ENCODE measurements at places on chromosomes 7 and 10.

DNA sequence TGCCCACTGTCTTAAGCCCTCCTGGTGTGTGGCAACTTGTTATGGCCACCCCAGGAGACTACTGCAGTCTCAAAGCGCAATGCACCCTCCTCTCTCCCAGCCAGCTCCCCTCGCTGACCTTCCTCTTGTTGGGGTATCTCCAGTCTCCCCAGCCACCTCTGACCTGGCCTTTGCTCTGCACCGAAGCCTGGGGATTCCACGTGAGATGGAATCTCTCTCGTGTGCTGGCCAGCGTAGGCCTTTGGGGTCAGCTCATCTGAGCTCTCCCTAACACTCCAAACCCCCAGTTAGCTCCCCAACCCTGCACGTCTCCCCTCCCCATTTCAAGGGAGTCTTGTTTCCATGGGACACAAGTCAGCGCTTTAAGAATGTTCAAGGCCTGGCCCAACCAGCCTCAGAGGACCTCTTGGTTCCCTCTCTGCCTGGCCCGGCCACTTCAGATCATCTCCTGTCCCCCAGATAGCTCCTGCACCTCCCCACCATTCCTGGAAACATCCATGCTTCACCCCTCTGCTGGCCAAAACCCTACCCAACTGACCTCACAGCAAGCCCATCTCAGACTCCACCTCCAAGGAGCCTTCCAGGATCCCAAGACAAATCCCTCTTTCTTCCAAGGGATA lies 11.2 kb downstream of the ITPRIP start:
- no peak for DNase-seq

DNA sequence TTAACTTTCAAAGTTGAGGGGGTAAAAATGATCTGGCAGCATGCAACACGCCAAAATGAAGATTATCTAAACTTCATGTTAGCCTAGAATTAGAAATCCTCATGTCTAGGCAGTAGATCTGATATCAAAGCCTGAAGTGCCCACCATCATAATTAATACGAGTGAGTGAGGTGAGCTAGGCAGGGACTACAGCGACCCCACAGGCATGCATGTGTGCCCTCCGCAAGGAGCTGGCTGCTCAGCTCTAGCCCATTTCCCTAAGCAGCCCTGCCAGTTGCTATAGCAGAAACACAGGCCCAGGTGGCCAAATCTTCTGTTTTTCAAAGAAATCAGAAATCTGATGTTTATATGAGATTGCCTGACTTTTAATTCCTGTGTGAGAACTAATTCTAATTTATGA lies 93.1 kb upstream of the IFRD1 start:
- DNase-seq: no peak

- no peak for DNase-seq
These were observed 28.4 kb downstream of the CDK6 start for GRCh38 chr7:92808006-92808405.

GRCh38 chr10:51718804-51719291 lies 19.5 kb upstream of the CSTF2T start:
- DNase-seq: no peak

GRCh38 chr10:101014230-101014884 lies 14.7 kb downstream of the LZTS2 start:
- peak; percentile 61 for DNase-seq

- DNase-seq: no peak
These were observed 43.5 kb downstream of the STRA8 start for GRCh38 chr7:135277161-135277560.

- no peak for DNase-seq
These were observed 79.0 kb downstream of the COBL start for GRCh38 chr7:51237446-51238133.

All from activated T-helper 9 cell treated with anti-CD3 and anti-CD28 coated beads, Interleukin-2, amount 50 U/mL, for 16 hours (primary cell).